Stimulated activated CD4-positive, alpha-beta T cell treated with anti-CD3 and anti-CD28 coated beads, Interleukin-12 subunit alpha, Interleukin-12 subunit beta, amount 100 ng/mL, for 48 hours (primary cell): ENCODE measurements at places on chromosomes 7 and 10.

GRCh38 chr7:24739306-24739705 is 18.0 kb downstream of the GSDME start:
- no peak for DNase-seq

DNA sequence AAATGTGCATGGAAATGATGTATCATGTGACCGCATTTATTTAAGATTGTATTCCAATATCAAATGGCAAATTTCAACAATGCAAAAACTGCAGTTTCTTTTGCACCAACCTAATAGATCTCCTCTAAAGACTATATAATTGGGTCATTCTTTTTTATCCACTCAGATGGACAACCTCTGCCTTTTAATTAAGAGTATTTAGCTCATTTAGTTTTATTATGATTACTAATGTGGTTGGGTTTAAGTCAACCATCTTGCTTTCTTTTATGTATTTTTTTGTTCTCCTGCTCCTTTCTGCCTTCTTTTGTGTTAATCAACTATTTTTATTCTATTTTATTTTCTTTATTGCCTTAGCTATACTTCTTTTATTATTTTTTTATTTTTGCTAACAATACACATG is 468.5 kb upstream of the MKI67 start:
- DNase-seq = no peak

- no peak for DNase-seq
Observed at GRCh38 chr10:75904499-75905283, 473.3 kb downstream of the LRMDA start.

DNA sequence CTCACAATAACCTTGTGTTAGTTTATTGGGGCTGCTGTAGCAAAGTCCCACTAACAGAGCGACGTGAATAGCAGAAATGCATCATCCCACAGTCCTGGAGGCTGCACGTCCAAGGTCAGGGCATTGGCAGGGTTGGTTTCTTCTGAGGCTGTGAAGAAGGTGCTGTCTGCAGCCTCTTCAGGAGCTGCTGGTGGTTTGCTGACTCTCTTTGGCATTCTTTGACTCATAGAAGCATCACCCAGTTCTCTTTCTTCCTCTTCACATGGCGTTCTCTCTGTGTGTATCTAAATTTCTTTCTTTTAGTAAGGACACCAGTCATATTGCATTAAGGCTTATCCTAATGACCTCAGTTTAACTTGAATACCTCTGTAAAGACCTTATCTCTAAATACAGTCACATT is 428.4 kb upstream of the KLF6 start:
- DNase-seq = no peak

- no peak for DNase-seq
Observed at GRCh38 chr10:117537436-117537903, 5.1 kb upstream of the EMX2 start.

DNA sequence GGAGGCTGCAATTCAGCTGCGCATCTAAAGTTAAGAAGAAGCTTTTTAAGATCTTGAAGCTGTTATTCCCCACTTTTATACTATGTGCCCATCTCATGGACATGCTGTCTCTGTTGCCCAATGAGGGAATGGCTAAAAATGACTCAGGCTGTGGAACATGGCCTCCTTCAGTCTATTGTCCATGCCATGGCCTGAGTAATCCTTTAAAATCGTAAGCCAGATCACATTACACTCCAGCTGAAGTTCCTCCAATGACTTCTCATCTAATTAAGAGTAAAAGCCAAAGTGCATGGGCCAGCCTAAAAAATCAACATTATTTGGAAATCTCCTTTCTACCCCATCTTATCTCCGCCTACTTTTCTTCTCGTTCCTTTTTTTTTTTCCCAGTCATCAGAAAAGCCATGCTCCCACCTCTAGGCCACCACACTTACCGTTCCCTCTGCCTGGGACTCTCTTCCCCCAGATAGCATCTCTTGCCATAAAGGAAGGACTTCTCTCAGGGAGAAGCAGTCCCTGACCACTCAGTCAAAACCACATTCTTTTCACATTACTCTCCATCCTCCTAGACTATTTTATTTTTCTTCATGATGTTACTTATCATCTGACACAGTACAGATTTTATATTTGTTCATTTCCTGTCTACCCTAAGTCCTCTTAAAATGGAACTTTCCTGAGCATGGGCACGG is 337.4 kb downstream of the PRPF18 start:
- DNase-seq = no peak

- no peak for DNase-seq
Observed at GRCh38 chr7:25261545-25262140, 33.4 kb upstream of the NPVF start.

- DNase-seq = no peak
Observed at GRCh38 chr7:140048138-140048537, 14.6 kb downstream of the PARP12 start.

- no peak for DNase-seq
Observed at GRCh38 chr7:157597562-157597961, 260.8 kb downstream of the DNAJB6 start.

GRCh38 chr10:68684413-68684812 is 36.6 kb upstream of the CCAR1 start:
- DNase-seq = no peak

DNA sequence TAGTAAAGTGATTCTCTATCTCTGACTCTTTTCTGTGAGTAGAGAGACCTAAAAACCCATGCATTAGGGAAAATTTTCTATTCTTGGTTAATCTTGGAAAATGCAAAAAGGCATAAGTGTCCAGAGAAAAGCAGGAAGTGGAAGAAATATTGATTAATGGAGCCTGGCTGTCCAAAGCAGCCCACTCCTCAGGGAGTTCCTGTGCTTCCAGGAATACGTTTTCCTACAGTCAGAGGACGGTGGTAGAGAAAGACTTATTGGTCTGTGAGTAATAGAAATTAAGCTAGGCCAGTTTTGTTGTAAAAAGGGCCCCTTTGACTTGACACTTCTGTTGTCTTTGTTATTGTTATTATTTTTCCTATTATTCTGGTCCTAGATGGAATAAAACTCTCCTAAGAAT is 157.8 kb downstream of the NRP1 start:
- no peak for DNase-seq

DNA sequence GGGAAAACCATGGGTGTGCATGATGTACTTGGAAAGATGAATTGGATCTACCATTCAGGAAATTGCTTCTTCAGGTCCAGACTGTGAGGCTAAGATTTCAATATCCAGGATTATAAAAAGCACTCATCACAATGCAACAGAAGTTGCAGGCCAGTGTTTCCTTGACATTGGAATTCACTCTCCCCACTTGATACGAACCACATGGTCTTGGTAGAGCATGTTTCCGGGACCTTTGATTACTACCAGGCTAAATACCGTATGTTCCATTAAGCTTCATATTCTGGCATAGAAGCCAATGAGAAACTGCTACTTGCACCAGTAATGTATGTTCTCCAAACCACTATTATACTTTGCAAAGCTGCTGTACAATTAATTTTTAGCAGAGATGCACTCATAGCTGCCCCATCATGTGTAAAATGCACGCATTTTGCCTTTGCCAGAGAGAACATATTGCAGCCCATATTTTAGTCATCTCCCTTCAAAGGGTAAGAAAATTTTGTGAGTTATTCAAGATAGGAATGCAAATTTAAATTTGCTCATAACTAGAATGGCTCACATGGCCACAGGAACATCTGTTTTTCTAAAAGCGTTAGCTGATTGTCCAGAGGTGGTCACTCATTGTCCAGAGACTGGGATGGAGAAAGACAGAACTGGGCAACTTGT is 8.1 kb downstream of the FRMD4A start:
- DNase-seq = no peak

DNA sequence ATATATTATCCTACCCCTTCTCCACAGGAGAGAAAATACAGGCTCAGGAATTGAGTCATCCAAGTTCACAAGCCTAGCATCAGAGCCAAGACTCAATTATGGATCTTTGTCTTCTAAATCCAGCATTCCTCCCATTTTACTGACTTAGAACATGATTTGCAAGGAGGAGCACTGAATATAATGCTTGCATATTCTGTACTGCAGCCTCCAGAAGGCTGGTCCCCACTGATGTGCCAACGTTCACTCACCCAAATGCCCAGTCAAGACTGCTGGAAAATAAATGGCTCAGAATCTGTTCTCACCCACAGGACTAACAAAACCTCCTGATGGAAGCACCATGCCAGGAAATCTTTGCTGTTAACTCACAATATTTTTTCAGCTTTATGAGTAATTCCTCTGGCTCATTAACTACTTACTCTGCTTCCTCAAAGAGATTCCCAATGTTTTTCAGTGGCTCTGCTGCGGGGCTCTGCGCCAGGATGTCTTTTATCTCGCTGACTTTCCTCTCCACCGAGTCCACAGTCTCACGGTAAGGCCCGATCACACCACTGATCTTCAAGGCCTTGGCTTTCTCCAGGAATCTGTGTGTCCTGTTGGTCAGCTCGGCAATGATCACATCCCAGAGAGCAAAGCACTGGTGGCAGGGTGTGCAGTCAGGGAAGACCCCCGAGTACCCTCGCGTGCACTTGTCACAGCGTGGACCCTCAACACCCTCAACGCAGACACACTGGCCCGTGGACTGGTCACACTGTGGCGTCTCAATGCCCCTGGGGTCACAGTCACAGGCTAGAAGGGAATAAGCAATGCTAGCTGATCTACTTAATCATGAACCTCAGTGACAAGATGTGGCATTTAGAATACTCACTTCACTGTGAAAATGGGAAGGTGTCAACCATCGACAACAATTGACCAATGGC is 48.8 kb downstream of the DLD start:
- no peak for DNase-seq

GRCh38 chr7:122674502-122674901 is 24.4 kb downstream of the RNF133 start:
- DNase-seq = no peak

GRCh38 chr7:74599244-74599643 is 58.3 kb upstream of the GTF2I start:
- DNase-seq = no peak

DNA sequence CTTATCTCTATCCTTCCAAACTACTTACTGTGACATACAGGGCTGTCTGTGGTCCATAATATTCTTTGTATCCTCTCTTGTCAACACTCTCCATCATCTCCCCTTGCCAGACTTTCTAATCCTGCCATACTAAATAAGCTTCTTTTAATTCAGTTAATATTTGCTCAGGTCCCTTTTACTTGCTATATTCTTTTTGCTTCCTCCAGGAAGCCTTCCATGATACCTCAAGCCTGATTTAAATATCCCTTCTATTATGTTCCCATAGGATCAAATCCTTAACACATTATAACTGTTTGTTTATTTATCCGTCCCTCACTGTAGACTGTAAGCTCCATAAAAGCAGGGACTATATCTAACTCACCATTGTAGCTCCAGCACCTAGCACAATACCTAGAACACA is 7.2 kb upstream of the PPP3CB start:
- DNase-seq = no peak

DNA sequence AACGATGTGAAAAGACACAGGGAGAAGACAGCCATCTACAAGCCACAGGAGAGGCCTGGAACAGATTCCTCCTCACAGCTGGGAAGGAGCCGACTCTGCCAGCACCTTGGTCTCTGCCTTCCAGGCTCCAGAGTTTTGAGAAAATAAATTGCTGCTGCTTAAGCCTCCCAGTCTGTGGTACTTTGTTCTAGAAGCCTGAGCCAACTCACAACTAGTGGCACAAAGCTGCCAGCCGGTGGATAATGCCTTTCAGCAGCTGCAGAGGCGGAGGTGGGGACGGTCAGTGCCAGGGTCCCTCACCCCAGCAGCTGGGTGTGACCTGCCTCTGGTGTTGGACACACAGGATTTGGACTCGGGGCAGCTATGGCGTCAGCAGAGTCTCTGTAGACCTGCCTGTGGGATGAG is 255.4 kb upstream of the PITRM1 start:
- no peak for DNase-seq

GRCh38 chr7:110007320-110008063 is 1083.4 kb upstream of the LRRN3 start:
- no peak for DNase-seq

- DNase-seq = no peak
Observed at GRCh38 chr10:3830946-3831345, 45.9 kb upstream of the KLF6 start.

DNA sequence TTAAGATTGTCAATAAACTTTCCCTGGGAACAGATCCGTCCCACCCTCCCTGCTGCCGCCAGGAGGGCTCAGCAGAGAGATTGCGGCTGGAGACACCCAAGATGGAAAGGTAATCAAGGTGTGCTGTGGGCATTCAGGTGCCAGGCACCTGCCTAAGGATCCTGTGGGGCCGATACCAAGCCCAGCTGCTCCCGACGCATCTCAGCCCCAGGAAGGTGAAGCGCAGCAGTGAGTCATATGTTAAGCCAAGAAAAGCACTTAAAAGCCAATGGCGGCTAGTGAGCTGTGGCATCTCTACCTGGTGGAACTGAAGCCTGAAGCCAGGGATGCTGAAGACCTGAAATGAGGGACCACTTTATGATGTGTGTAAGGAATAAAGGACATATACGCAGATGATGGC is 6.1 kb downstream of the WDR86 start:
- no peak for DNase-seq

- no peak for DNase-seq
Observed at GRCh38 chr10:121406823-121407545, 191.3 kb downstream of the FGFR2 start.

- DNase-seq = no peak
Observed at GRCh38 chr7:24038993-24039392, 245.0 kb upstream of the NPY start.

DNA sequence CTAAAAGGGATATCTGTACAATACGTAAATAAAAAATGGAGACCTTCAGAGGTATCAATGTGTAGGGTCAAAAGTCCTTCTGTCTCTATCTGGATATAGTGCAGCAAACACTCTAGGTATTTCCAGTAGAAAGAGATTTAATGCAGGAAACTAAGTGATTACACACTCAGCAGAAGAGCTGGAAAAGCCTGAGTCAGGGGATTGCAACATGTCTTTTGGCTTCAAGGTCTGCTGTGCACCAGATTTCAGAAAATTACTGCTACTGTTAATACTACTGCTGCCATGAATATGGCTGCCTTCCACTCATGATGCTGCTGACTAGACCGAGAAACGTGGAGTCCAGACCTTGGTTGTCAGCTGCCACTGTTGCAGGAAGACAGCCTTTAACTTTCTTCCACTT is 94.9 kb upstream of the DLX6 start:
- no peak for DNase-seq

DNA sequence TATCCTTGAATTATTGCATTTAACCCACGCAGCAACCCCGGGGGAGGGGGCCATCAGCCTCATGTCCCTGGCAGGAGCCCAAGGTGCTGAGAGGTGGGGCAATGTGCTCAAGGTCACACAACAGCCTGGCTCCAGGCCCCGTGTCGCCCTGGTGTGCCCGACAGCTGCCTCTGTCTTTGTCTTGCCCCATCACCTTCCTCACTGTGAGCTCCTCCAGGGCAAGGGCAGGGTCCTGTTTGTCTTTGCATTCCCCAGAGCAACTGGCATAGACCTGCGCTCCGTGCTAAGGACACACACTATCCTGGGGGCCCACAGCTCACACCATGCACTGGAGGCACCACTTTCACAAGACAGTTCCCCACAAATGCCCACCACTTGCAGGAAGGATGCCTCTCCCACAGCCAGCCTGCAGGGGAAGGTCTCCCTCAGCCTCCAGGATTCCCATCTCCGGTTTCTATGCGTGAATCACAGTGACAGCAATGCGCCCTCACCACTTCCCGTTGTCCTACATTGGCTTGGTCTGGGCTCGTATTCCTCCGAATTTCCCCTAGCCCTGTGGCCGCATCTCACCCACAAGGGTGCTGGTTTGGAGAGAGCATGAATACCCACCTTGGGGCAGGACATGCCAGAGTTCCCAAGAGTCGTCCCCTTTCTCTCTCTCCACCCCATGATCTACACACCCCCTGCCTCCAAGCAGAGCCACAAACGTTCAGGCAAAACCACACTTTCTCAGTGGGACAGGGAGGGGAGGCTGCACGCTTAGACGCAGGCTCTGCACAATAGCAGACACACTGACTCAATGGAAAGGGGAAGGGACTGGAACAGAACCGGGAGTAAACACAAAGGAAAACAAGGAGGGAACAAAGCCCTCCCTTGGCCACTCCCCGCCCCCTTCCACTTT is 10.3 kb downstream of the ITPRIP start:
- DNase-seq = no peak
